ENCODE measurements at places on chromosomes 12 and 14.

DNA sequence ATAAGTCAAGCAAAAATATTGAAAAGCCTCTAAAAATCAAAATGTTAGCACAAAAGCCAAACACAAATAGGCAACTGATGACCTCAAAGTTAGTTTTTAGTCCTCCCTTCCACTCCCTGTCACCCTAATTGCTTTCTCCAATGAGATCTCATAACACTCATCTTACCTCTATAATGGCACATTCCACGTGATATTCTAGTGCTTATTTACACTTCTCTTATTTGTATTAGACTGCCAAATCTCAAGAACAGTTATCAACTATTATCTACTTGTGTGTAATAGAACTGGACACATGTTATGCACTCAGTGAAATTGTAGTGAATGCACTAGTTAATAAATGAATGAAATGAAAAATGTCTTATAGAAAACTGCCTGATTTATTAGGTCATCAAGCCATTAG is 55.5 kb upstream of the AVPR1A start:
- no peak for DNase-seq

DNA sequence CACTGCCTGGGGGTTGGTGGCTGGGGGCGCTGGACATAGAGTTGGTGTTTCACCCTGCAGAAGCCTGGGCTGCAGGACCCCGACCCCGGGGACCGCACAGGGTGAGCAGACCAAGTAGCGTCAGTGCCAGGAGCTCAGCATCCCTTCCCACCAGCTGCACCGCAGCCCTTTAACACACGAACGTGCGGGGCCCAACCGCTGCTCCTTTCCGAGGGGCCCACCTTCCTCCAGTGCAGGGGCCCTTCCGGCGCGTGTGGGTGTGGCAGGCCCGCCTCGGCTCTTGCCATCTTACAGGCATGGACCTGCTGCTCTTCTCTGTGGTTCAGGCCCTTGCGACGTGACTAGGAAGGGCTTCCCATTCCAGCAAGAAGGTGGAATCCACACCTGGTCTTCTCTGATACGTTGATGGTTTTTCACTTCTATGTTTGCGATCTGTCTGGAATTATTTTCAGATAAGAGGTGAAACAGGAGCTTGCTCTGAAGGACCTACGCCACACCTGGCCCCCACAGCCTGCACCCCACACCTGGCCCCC is 47.8 kb downstream of the LRCOL1 start:
- no peak for DNase-seq

DNA sequence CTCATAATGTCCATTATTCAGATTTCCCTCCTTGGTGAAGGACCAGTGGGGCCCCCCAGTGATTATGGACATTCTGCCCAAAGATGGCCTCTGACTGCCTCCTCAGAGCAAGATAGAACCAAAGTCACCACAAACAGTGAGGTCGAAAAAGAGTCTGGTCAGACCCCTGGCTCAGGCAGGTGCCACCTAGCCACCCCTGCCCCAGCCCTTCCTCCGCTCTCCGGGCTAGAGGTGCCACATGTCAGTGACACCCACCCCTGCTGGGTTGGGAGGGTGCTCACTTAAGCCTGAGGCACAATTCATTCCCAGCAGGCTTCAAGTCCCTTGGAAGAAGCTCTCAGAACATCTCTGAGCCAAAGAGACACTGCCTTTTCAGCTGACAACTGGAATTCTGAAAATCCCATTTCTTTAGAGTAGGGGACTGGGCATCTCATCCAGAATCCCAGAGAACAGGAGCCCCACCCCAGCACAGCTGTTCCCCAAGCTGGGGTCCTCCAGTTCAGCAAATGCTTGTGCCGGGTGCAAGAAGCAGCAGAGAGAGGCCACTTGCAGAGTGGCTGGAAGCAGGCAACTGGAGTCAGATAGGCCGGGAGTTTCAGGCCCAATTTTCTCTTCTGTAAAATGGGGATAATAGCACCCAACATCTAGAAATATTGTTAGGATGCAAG is 50.3 kb downstream of the ISCA2 start:
- DNase-seq = no peak

DNA sequence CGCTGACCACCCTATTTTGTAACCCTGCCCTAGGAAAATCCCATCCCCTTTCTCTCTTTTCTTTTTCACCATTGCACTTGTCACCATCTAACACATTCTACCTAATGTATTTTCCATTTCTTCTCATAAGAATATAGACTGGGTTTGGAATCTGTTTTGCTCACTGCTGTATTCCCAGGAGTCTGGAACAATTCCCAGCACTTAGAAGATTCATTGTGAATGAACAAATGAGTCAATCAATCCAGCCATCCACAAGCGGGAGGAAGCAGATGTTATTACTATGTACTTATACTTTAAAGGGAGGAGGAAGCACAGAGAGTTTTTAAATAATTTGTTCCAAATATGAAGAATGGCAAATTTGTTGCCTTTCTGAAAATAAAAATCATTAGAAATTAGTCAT is 142.1 kb downstream of the KIF21A start:
- DNase-seq = peak; percentile 1

DNA sequence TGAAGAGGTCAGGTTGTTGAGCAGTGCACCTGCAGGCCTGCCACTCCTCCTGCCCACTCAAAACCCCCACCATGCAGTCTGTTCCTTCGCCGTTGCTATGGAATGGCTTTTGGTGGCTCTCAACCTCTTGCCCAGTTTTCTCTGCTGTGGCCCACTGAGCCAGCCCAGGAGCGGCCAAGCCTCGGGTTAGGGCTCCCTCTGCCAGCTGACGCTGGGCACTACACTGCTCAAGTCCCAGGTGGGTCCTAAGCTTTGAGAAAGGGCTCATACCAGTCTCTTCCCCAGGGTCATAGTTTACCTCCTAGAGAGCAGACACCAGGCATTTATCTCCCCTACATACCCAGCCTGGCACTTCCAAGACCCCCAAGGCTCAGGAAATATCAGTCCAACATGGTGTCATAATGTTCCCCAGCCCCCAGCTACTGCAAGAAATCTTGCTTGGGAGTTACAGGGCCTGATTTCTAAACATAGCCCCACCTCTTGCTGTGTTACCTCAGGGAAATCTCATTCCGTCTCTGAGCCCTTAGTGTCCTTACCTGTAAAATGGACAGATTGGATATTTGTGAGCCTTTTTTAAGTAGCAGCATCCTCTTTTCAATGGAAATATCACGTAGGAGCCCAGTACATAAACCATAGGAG is 59.4 kb downstream of the TSPAN11 start:
- peak; percentile 50 for DNase-seq

- no peak for DNase-seq
Measured at GRCh38 chr12:32964981-32965585, 68.5 kb upstream of the PKP2 start.

- DNase-seq = no peak
Measured at GRCh38 chr12:110286623-110287022, 5.6 kb downstream of the ATP2A2 start.

- no peak for DNase-seq
Measured at GRCh38 chr14:100135073-100135472, 24.4 kb downstream of the DEGS2 start.

- peak; percentile 94 for DNase-seq
Measured at GRCh38 chr12:86712425-86712843, 456.2 kb upstream of the MGAT4C start.

DNA sequence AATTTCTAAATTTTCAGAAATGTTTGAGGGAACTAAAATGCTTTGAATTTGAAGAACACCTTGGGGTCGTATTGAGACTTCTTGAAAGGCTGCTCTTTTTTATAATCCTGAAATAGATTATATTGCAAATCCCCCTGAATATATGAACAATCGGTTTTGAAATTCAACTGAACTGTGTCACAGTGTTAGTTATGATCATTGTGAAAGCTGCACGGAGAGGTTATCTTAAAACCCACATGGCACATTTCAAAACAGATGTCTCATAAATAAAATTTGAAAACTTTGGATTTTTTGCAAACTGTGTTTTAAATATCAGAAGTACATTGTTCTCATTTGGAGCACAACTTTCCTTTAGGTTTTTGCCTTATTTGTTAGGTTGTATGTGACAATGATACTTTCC is 218.4 kb downstream of the TMEM117 start:
- no peak for DNase-seq

Measured in brain microvascular endothelial cell (primary cell).